Activated naive CD4-positive, alpha-beta T cell treated with anti-CD3 and anti-CD28 coated beads, Interleukin-2, amount 50 U/mL, for 72 hours (primary cell): ENCODE measurements at places on chromosomes 1 and 21. TPM values are rescaled to one million over a fixed set of nuclear protein-coding genes. Genes with fewer than 3 reads are reported as not detected.

- DNase-seq = no peak
These were observed 111.6 kb downstream of the ADGRL2 start for GRCh38 chr1:81912383-81912782.

RNU1-2 gene
- total RNA-seq = 1,082 TPM

- no peak for DNase-seq
These were observed 10.4 kb upstream of the VSIG8 start for GRCh38 chr1:159872891-159873290.

GAS5 gene
- 846 TPM for total RNA-seq

- DNase-seq = no peak
These were observed 13.8 kb downstream of the PSEN2 start for GRCh38 chr1:226884116-226884625.

PCBP3 gene
- 19.7 TPM for total RNA-seq

DNA sequence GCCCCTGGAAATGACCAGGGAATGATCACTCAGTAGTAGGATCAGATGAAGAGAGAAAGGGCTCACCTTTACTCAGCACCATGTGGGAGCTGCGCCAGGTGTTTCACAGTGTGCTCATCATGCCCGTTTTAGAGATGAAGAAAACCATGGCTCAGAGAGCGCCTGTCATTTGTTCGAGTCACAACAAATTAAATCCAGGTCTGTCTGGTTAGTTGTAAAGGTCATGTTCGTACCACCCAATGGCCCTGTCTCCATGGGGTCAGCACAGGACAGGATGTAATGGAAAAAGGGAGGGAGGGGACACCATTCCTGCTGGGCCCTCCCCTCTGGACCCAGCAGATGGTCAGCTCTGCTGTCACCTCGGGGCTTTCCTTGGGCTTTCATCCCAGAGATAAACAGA, 15.2 kb downstream of the KIRREL1 start:
- DNase-seq = no peak

- DNase-seq = no peak
These were observed 29.4 kb upstream of the POU3F1 start for GRCh38 chr1:38076038-38076437.

- peak; percentile 80 for DNase-seq
These were observed at the start of gene TNFRSF18 for GRCh38 chr1:1206376-1206965. Gene TNFRSF18 (minus strand): TSS chr1:1206592. CDS start chr1:1206571, 21 bp downstream.

GRCh38 chr1:36515315-36516138, 32.8 kb upstream of the CSF3R start:
- DNase-seq = no peak

DNA sequence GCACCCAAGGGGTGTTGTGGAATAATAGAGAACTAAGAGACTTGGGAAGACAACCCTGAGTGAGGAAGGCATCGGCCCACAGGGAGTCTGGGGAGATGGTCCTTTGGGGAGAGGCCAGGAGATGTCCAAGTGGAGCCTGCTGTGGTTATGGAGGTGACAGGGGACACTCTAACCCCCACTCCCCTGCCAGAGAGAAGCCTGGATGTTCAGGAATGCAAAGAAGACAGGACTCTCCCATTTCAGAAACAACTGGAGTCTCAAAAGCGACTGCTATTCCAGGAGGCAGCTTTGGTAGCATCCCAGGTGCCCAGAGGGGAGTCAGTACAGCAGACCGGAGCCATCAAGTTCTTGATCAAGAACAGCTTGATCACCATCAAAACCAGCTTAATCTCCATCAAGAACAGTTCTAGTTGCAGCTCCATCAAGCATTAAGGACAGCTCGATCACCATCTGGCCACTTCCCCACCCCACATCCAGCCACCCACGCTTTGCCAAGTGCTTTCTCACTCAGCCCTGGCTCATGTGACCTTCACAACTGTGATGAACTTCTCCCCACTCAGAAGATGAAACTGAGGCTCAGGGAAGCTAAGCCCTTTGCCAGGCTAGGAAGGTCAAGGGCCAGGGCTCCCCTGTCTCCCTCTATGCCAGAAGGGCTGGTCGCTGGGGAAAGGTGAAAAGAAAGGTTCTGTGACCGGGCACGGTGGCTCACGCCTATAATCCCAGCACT, 743 bp downstream of the CD52 start:
- peak; percentile 36 for DNase-seq

TEDDM1 gene
- total RNA-seq = not detected

DNA sequence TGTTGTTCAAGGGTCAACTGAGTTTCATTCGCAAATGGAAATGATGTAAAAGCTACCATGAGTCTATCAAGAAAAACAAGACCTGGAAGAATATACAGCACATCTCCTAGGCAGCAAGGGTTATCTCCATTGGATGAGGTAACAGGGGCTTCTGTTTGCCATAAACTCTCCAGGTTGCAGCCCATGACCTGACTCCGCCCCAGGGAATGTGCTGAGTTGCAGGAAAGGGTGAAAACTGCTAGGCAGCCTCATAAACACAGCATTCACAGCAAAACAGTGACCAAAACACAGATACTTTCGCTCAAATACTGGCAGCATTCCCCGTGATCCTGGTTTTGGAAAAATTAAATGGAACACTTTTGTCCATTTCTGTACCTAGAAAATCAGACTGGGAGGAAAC, 20.2 kb upstream of the ACTA1 start:
- no peak for DNase-seq

DNA sequence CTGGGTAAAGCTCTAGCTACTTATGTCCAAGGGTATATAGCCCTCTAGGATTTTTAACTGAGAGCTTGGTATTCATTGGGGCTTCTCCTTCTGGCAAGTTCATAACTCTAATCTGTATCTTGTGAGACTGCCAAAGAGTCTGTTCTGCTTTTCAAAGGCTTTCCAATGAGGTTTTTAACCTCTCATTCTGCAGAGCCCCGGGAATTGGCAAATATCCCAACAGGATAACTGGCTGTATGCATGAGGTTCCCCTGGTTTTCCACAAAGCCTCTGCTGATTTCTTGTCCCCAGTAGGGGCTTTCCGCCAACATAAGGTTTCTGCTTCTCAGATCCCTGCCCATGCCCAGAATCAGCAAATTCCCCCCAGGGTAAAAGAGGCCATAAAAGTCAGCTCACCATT, 40.9 kb downstream of the RPL5 start:
- no peak for DNase-seq

GRCh38 chr1:84550826-84551225, 23.4 kb downstream of the CTBS start:
- no peak for DNase-seq

- DNase-seq = no peak
These were observed 47.3 kb downstream of the LYPLAL1 start for GRCh38 chr1:219220945-219221344.

F13B gene
- total RNA-seq = not detected

- no peak for DNase-seq
These were observed 525.3 kb downstream of the KIF26B start for GRCh38 chr1:245679821-245680780.
